ENCODE measurements at places on chromosomes 12 and 14.

DNA sequence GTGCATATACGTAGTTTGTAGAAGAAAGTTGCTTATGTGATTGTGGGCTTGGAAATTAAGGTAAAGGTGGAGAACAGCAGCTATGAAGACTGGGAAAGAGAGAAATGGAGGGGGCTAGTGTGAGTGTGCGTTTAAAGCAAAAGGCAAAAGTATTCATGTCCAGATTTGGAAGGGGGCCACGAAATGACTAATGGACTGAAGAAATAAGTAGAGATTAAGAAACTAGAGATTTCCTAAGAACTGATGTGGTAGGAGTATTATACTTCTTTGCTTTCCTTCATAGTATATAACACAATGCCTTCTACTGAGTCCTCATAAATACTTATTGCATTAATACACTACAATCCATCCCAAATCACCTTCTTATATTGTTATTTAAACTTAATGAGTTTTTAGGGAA, 298.6 kb upstream of the NOVA1 start:
- no peak for DNase-seq

- DNase-seq = no peak
Measured at GRCh38 chr14:60196291-60196690, 31.1 kb upstream of the DHRS7 start.

GRCh38 chr12:65501093-65501621, 222.7 kb downstream of the MSRB3 start:
- DNase-seq = no peak

GRCh38 chr12:4273652-4274395, at the start of gene CCND2:
TSS of gene CCND2 (plus strand) at chr12:4273762. CDS start at chr12:4274041, 279 bp downstream.
- peak; percentile 82 for DNase-seq

DNA sequence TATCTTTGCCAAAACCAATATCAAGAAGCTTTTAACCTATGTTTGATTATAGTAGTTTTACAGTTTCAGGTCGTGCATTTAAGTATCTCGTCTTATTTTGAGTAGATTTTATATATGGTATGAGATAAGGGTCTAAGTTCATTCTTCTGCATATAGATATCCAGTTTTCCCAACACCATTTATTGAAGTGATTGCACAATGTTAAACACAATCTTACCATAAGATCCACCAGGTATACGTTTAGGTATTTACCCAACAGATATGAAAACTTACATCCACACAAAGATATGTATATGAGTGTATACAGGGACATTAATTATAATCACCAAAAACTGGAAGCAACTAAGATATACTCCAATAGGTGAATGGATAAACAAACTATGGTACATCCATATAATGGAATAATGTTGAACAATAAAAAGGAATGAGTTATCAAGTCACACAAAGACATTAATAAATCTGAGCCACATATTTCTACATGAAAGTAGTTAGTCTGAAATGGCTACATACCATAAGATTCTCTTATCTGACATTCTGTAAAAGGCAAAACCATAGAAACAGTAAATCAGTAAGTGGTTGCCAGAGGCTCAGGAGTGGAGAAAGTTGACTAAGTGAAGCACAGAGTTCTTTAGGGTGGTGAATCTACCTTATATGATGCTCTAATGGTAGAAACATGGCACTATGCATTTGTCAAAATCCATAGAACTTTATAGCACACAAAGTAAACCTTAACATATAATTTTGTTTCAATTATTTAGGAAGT, 222.6 kb downstream of the NUAK1 start:
- no peak for DNase-seq

GRCh38 chr14:43872752-43873655, 634.1 kb downstream of the FSCB start:
- no peak for DNase-seq

GRCh38 chr12:85441025-85441424, 161.0 kb downstream of the ALX1 start:
- no peak for DNase-seq

GRCh38 chr12:68785358-68785757, 22.6 kb upstream of the MDM2 start:
- no peak for DNase-seq

DNA sequence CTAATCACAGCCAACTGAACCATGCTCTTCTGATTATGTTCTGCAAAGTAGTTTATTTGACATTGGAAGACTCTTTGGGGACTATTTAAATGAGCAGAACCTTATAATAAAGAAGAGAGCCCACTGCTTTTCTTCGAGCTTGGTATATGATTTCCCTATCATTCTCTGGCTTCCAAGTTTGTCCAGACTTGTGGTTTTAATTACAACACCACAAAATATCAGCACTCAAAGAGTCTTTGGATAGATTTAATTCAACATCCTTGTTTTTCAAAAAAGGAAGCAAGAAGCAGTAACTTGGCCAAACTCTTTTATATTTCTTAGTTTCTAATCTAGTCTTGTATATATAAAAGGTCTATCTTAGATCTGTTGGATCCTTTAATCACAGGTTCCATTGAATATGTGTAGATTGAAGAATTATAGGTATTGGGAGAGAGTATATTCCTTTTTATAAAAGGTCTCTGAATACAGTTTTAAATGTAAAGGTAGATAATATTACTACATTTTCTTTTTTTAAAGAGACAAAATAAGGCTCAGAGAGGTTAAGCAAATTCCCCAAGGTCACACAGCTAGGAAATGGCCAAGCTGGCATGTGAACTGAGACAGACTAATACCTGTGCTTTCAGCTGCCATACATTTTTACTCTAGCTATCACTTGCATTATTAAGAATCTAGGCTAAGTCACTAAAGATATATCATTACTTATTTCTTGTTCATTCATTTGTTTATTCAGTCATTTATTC, 172.8 kb downstream of the SSPN start:
- DNase-seq = no peak

GRCh38 chr12:68078737-68079136, 80.8 kb downstream of the IFNG start:
- no peak for DNase-seq

- no peak for DNase-seq
Measured at GRCh38 chr14:48805315-48805714, 780.9 kb downstream of the RPS29 start.

GRCh38 chr12:125194163-125194773, 129.0 kb downstream of the AACS start:
- no peak for DNase-seq

- DNase-seq = no peak
Measured at GRCh38 chr14:90428676-90429075, 31.8 kb downstream of the CALM1 start.

GRCh38 chr12:6574576-6575295, 6.6 kb upstream of the NOP2 start:
- no peak for DNase-seq

- no peak for DNase-seq
Measured at GRCh38 chr12:116306506-116306905, 29.0 kb upstream of the MED13L start.

Measured in stimulated activated CD4-positive, alpha-beta T cell treated with anti-CD3 and anti-CD28 coated beads, Interleukin-12 subunit alpha, Interleukin-12 subunit beta, amount 100 ng/mL, for 4 hours (primary cell).